ENCODE measurements at places on chromosomes 13 and 19.

GRCh38 chr13:83549671-83550070, 332.6 kb downstream of the SLITRK1 start:
- DNase-seq: no peak

DNA sequence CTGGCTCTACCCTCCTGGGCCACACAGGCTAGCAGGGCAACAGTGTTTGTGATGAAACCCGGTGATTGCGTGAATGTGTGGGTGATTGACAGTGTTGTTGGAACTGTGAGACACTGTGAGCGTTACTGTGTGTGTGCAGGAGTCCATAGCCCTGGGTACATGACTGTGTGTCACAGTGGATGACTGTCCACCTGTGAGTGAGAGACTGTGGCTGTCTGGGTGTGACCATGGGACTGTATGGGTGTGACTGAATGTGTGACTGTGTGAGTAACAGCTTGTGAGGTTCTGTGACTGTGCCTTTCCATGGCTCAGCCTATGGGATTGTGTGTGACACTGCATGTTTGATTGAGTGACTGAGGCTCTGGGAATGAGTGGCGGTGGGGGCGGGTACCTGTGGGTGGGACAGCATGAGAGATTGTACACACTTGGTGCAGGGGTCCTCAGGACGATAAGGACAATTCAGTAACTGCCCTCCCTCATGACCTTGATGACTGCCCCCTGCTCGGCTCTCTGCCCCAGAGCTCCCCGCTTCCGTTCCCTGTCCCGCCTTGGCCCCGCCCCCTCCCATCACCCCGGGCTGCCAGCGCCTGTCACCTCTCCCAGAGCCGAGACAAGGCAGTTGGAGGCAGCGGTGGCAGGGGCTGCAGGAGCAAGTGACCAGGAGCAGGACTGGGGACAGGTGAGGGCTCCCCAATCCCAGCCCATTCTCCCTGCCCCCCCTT, at the start of gene GIPR:
Gene GIPR, plus strand, starts transcription at position 602 of the 722 bp plus-strand sequence. CDS start 1,300 bp downstream, outside the sequence.
- DNase-seq: peak; percentile 76

DNA sequence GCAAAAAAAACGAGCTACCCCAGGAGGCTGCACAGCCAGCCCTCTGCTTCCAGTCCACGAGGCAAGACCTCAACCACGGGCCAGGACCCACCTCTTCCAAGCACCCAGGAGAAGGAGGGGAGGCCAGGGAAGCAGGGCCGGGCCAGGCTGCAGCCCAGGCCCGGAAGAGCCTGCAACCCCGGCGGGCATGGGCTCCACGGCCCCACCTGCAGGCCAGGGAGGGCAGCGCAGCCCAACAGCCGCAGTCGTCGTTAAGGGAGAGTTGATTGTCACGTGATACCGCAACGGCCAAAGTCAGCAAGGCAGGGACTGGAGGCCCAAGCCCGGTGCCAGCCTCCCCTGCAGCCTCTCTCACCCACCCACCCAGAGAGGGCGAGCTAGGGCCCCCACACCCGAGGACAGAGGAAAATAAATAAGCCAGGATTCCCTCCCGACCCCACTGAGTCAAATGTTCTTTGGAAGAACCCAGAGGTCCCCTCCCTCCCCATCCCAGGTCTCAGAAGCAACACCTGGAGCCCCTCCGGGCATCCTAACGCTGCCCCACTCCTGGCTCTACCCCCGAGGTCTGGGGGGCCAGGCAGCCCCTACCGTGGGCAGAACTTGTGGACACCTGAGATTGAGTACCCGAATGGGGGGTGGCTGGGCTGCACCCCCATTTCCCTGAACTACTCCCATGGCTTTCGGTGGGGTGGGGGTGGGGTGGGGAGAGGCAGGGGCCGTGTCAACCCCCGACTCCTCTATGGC, 5.2 kb upstream of the REXO1 start:
- DNase-seq: peak; percentile 62

- DNase-seq: no peak
Observed at GRCh38 chr13:111514610-111515306, 194.3 kb downstream of the TEX29 start.

GRCh38 chr13:41370736-41371135, 59.7 kb downstream of the NAA16 start:
- no peak for DNase-seq

DNA sequence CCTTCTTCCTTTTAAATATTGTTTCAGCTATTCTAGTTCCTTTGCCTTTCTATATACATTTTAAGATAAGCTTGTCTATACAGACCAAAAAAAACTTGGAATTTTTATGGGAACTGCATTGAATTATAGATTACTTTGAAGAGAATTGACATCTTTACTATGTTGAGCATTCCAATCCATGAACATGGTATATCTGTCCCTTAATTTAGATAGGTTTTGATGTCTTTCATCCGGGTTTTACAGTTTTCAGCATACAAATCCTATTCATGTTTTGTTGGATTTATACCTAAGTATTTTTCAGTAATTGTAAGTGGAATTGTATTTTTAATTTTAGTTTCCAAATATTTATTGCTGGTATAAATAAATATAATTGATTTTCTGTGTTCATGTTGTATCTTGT, 12.2 kb upstream of the IFNL1 start:
- DNase-seq: no peak

DNA sequence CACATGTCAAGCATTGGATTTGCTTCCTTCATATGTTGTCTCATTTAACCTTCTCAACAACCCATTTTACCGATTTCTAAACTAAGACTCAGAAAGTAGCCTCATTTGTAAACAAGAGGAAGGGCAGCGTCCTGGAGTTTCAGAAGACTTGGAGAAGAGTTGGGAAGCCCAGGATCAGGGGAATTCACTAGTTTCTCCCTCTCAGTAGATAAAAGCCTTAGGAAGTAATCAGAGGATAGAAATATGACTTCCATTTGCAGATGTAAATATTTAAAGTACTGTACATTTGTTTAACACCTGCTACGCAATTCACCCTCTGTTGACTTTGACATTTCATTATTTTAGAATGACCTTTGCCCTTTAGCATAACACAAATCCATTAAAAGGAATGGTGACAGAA, 216.4 kb downstream of the DCT start:
- DNase-seq: no peak
